T-helper 17 cell (primary cell): ENCODE measurements at places on chromosomes 6 and 20. TPM values are rescaled to one million over a fixed set of nuclear protein-coding genes. Genes with fewer than 3 reads are reported as not detected.

- H3K36me3 ChIP-seq: no peaks in the 10 kb centered on the region
- no peaks in the 10 kb centered on the region for H3K4me1 ChIP-seq
- no peaks in the 10 kb centered on the region for H3K27me3 ChIP-seq
- no peak overlapping the region for H3K4me3 ChIP-seq
Observed at GRCh38 chr20:8678098-8678776, 390.6 kb upstream of the PLCB4 start.

DNA sequence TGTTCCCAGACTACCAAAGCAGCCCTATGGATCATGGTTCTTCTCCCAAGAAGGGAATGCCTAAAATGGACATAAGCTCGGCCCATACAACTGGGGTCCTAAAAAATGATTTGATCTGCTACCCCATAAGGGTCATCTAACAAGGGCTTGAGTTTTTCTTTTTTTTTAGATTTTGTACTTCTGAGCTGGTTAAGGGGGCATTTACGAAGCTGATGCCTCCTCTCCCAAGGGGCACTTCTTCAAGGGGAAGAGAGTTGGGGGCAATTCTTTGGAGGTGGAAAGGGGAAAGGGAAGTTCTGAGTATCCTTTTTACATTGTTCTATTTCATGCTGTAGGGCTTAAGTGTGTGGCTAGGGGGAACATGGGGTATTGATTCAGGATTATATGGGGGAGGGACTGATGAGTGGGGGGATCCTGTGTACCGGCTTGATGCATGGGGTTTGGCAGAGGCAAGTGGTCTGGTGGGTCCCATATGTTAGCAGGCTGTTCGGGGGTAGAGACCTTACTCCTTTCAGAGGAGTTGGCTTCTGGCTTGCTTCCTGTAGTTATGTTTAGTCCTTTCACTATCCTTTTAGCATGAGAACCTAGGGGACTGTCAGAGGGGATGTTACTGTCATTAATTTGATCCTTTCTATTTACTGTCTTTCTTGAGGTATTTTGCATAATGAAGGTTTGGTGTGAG lies 8.1 kb upstream of the ZNFX1 start:
- peaks cover 22% of the 10 kb centered on the region for H3K4me1 ChIP-seq
- peak overlapping the region; percentile 8 for H3K4me3 ChIP-seq
- H3K27me3 ChIP-seq: no peaks in the 10 kb centered on the region
- DNase-seq: no peak

DNA sequence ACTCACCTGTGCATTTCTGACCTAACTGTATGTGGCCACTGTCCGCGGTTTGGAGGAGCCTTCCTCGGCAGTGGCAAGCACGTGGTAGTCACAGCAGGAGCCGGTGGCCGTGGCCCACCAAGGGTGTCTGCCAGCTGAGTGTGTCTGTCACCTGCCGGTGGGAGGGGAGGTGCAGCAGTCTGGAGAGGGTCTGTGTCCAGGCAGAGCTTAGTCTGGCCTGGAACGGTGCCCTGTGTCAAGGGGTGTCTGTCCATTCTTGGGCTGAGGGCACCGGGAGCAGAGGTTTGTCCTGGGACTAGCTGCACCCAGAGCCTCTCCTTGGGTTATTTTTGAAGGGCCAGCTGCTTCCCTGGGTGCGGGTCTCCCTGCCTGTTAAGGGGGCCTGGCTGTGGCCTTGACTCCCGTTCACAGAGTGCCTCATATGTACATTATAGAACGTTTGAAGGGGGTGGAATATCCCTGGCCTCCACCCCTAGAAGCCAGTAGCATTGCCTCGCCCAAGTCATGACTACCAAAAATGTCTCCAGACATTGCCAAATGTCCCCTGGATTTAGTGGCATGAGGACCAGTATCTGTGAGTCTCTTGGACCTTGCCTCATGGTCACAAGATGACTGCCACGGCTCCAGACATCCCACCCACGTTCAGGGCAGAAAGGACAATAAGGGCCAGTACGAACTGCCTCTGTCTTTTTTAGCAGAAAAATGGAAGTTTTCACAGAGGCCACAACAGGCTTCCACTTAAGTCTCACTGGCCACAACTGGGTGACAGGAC lies 5.2 kb downstream of the RBM38 start:
- no peaks in the 10 kb centered on the region for H3K27me3 ChIP-seq
- peaks cover 55% of the 10 kb centered on the region for H3K4me1 ChIP-seq
- H3K27ac ChIP-seq: peak overlapping the region; percentile 100
- peaks cover 3% of the 10 kb centered on the region for H3K36me3 ChIP-seq
- peak overlapping the region; percentile 55 for H3K4me3 ChIP-seq

DNA sequence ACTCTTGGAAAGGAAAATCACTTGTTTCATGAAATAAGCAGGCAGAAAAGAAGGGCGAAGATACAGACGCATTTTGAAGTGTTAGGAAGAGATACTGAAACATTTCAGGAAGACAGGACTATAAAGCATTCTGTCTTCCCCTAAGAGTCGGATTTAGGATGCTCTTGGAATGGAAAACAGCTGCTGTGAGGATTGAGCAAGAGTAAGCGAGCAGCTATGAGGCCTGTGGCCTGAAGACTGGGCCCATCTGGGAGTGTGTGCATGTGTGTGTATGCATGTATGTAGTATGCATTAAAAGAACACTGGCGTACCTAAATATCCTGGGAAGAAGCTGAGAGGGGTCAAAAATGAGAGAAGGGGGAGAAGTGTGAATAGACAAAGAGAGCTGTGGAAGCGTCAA lies 83.6 kb downstream of the SIM1 start:
- peaks cover 1% of the 10 kb centered on the region for H3K4me1 ChIP-seq
- DNase-seq: no peak
- no peak overlapping the region for H3K27ac ChIP-seq
- H3K36me3 ChIP-seq: no peaks in the 10 kb centered on the region

SNRPB2 gene
- 45.3 TPM for total RNA-seq
